ENCODE measurements at places on chromosomes 2 and 18.

GRCh38 chr18:58455314-58456188 lies 173.3 kb downstream of the ALPK2 start:
- DNase-seq = no peak

GRCh38 chr2:48693645-48694044 lies 61.9 kb downstream of the LHCGR start:
- DNase-seq = no peak

- no peak for DNase-seq
Measured at GRCh38 chr2:160942476-160943142, 217.6 kb upstream of the TANK start.

DNA sequence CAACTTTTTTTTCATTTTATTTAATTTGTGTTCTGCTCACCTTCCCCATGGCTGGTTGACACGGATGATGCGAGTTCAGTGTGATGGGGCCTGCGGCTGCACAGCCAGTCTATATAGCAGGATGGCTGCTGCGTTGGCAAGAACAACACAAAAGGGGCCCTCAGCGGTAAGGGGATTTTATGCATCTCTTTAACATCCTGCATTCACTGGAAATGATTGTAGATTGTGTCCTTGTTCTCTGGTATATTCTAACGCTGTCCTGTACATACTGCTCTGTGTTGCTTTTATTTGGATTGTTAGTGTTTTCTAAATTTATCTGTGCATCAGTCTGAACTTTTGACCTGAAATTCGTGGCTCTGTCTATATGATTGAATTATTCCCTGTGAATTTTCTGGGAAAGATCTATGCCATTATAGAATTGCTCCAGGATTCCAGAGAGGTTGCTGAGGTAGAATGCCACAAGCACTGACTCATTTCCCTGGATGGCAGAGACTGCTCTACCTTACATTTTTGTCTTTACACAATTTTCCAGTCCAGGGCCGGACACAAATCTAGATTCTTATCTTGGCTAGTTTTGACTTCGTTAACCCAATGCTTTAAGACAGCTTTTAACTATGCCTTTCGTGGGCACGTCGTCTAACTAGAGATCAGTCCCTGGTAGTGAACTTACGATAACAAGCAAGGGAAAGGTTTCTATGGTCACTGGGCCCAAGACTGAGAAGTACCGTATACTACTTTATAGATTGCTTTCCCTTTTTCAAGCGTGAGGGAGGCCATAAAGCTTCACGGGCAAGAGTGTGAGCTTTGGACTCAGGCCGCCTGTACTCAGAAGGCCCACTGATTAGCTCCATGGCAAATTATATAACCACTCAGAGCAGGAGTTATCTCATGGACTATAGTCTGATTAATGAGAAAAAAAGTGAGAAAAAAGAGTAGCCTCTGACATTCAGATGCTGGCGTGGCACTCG lies at the start of gene CRYGC:
TSS of gene CRYGC (minus strand) at position 85 of the 968 bp plus-strand sequence. CDS start at position 49, 36 bp downstream.
- no peak for DNase-seq

GRCh38 chr2:54610700-54611099 lies 112.8 kb upstream of the EML6 start:
- no peak for DNase-seq

- DNase-seq = no peak
Measured at GRCh38 chr2:195450552-195451113, 206.4 kb upstream of the SLC39A10 start.

- DNase-seq = no peak
Measured at GRCh38 chr2:72141881-72142451, 5.7 kb downstream of the CYP26B1 start.

- no peak for DNase-seq
Measured at GRCh38 chr2:213751446-213751845, 467.2 kb downstream of the SPAG16 start.

- DNase-seq = no peak
Measured at GRCh38 chr2:136383167-136383566, 265.2 kb upstream of the CXCR4 start.

DNA sequence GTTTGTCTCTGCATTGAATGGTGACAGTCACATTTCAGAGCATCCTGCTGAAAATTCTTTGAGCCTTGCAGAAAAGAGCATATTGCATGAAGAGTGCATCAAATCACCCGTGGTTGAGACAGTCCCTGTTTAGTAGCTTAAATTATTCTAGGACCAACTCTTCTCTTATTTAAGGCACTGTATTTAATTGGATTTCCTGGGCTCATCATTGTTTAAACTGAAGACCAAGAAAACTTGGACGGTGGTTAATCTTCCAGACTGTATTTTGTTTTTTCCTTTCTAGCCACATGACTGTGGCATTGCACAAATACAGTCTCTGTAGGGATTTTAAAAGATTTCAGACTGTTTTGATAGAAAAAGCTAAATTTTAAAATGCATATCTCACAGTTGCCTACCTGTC lies 114.4 kb downstream of the GALNT3 start:
- no peak for DNase-seq

DNA sequence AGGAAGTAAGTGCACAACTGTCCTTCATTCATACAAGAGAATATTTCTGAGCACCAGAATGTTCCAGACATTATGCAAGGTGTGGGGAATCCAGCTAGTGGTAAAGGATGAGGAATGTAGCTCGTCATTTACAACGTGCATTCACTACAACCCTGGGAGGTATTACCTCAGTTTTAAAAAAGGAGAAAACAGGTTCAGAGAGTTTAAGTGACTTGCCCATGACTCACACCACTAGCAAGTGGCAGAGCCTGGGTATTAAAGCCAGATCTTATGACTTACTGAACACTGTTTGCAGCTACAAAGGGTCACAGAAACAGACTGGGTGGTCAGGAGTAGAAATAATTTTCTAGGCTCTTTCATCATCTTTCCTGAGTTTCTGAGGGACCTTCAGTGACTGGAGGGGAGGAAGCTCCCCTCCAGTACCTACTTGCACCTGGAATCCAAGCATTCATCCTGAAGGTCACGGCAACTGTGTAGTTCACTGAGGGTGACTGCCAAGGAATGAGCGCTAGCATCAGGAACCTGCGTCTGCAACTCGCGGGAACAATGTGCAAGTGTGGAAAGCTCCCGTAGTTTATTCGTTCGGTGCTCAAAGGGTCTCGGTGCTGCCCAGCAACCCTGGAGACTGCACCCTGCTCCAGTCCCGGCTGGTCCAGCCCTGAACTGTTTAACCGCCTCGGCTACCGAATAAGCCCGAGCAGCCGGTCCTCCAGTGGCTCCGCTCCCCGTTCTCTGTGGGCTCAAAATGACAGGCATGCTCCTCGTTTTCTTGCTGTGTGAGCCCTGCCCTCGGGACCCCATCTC lies 647 bp downstream of the CCDC121 start:
- no peak for DNase-seq

DNA sequence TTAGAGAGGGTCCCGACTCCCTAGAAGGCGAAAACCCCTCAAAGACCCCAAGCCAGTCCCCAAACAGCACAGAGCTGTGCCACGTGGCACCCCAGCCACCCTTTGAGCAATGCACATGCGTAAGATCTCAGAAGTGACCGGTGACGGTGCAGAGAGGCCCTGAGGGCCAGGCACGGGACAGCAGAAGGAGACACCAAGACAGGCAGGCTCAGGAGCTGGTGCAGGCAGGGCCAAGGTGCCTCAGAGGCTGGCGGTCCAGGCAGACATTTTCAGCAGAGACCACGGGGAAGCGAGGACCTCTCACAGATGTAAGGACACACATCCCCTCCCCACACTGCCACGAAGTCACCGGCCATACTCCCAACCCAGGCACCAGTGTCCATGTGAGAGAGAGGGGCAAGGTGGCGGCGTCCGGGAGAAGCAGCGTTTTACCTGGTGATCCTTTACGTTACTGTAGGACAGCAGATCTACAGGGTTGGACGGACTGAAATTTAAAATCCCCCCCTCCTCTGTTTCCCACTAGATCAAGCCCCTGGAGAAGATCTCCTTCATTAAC lies 2.0 kb upstream of the RAB17 start:
- no peak for DNase-seq

DNA sequence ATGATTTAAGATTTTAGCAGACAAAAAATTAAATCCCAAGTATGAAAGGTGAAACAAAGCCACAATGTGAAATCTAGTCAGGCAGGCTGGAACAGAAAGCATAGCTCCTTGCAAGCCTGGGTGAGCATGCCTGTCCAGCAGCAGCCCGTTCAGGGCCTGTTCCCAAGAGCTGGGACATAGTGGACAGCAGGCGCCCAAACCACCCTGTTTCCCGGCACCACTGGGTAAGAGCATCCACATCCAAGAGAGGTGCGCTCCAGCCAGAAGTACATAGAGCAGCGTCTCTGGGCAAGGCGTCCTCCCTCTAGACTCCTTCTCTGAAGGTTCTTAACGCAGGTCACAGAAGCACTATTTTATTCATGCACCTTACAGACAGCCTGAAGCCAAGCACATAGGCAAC lies 80.8 kb downstream of the DNER start:
- DNase-seq = no peak

GRCh38 chr2:200347301-200347700 lies 40.8 kb downstream of the SPATS2L start:
- DNase-seq = no peak

GRCh38 chr2:174844295-174844708 lies 80.0 kb upstream of the CHRNA1 start:
- no peak for DNase-seq

DNA sequence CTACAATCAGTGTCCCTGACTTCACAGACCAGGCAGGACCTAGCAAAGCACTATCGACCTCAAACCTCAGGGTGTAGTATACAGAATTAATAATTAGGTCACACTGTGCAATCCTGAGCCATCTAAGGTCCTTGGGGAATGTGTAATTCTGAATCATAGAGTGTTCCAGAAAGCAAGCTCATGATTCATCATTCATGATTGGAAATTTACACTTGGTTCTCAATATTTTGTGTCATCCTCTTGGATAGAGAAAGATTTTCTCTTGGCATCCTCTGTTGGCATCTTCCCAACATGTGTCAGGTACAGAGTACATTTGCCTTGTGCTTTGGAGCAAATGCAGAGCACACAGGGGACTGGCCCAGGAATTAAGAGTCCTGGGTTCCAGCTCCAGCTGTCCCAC lies 245.0 kb upstream of the NT5C1B start:
- no peak for DNase-seq

DNA sequence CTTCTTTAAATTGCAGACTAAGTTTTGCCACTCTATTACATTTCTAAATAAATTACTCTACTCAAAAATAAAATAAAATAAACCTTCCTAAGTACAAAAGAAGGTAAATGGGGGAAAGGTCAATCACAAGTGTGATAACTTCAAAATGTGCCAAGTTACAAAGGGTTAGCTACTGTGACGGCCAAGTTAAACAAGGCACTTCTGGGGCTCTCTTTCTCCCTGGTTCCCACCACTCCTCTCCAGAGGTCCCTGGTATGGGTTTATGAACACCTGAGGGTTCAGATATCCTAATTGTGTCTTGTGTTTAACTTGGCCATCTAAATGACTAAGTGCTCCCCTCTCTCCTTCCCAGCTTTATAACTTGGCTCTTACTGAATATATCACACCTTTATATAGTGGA lies 5.4 kb downstream of the ZNF521 start:
- DNase-seq = no peak

DNA sequence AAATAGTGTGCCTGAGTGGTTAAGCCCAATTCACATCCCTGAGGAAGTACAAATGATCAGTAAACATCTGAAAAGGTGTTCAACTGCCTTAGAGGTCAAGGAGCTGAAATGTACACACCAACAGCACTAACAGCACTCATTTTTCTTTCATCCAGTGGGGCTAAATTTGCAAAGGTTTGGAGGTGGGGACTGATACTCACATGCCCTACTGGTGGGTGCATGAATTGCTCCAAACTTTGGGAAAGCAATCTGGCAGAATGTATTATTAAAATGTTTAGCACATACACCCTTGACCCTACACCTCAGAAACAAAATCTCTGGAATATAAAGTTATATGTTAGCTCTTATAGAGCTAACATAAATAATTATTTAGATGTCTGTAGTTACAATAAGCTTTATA lies 19.0 kb upstream of the FAM178B start:
- no peak for DNase-seq

- DNase-seq = no peak
Measured at GRCh38 chr2:107202962-107203591, 317.1 kb upstream of the ST6GAL2 start.
